Hepatocyte (in vitro differentiated cells): ENCODE measurements at places on chromosomes 12 and 14.

GRCh38 chr14:35818346-35819115 is 7.6 kb upstream of the BRMS1L start:
- peak; percentile 59 for DNase-seq

DNA sequence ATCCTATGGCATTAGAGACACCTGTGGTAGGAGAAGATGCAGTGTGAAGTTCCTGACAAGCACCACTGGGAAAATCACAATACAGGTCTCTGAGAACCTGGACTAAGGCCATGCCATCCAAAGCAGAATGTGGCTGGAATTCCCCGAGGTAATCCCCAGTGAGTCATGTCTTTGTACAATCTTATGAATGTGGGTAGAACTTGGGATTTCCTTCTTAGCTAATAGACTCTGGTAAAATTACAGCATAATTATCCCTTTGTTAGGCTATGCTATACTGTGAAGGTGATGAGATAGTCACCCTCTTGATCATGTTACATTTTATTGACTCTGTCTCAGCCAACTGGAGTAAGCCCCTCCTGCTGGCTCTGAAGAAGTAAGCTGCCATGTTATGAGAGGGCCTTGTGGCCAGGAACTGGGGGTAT is 224.3 kb upstream of the DCN start:
- DNase-seq: peak; percentile 49

DNA sequence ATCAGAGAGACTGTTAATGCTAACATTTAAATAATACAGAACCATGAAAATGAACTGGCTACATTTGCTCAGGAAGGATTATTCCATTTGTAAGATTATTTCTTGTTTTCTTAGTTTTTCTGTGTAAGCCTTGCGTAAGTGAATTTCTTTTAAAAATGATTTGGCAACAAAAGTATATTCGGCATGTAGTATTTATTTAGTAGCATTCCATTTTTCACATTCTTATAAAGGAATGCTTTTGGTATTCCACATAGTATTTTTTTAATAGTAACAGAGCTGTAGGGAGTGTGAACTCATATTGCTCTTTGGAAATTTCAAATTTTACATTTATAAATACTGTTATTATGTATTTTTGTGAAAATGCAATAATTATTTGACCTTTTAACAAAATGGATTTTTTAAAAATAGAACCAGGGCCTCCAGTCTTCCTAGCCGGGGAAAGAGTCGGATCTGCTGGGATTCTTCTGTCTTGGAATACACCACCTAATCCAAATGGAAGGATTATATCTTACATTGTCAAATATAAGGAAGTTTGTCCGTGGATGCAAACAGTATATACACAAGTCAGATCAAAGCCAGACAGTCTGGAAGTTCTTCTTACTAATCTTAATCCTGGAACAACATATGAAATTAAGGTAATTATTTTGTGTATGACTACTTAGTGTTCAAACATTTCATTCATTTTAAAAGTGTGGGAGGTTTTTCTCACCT is 1.2 kb downstream of the PTPRQ start:
- DNase-seq: no peak

DNA sequence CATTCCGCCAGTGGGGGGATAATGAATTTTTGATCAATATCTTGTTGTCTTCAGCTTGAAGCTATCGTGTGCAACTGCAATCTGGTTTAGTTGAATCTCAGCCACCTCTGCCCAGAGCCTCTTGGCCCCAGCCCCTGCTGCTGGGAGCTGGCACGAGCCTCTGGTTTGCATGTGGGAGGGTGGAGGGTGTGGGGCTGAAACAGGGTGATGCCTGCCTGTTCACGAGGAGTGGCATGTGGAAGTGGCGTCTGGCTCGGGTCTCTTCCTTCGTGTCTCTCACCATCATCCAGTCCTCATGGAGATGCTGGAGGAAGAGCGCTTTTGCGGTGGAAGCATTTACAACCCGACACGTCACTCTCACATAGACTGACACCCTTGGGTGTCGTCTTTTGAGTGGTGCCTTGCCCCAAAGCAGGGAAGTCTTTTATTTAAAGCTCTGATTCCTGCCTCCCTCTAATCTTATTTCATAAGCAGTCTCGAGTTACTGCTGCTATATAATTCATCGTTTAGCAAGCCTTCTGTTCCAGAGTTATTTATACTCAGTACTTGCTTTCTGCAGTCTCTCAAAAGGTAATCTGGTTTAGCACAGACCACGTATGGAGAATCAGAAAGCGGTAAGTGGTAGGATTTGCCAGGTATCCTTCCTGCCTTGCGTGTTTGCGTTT is 64.5 kb downstream of the AACS start:
- no peak for DNase-seq
